Sciatic nerve (tissue), 2 donors: ENCODE measurements at places on chromosomes 3 and 15. TPM values are rescaled to one million over a fixed set of nuclear protein-coding genes. Genes with fewer than 3 reads are reported as not detected.

Gene PLS1
- total RNA-seq: 0.53 TPM

GRCh38 chr3:99923873-99924272 is 106.2 kb downstream of the CMSS1 start:
- no peak for DNase-seq

DNA sequence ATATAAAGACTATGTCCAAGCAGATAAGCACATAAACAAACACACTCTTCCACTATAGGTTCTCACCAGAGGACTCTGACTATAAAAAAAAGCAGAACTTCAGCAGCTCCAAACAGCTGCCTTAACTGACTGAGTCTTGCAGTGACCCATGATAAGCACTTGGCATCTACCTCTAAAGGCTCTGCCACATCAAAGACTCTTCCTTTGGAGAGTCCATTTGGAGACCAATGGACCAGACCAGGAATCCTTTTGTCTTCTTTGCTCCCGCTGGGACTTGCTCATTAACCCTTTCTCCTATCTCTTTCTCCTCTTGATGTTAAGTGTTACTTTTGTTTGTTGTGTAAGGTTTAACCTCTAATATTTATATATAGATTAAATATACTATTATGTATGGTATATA is 424.1 kb downstream of the RSL24D1 start:
- DNase-seq: no peak

GRCh38 chr15:54659646-54660045 is 537.1 kb downstream of the RSL24D1 start:
- DNase-seq: no peak

- no peak for DNase-seq
Measured at GRCh38 chr3:45134758-45135521, 11.2 kb downstream of the CDCP1 start.
